ENCODE measurements at places on chromosomes 3 and 15.
A peak's percentile ranks its signal among the peaks of the same experiment; 100 is the strongest.

GRCh38 chr3:129224984-129225393, 24.4 kb upstream of the COPG1 start:
- DNase-seq, result peak; percentile 85

DNA sequence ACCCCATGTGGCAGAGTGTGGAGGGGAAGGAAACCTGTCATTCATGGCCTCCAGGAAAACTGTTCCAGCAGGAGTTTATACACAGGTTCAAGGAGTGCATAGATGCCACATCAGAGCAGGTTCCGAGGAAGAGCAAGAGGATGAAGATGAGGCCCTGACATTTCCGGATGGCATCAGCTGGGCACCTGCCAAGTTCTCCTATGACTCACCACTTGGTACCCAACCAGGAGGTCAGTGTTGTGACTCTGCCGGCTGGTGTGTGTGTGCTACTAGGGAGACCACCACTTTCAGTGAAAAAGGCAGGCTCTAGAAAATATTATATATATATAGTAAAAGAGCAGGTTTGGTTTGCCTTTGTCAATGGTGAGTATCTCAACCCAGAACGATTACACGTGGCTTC, 69.3 kb downstream of the NTRK3 start:
- DNase-seq, result no peak

DNA sequence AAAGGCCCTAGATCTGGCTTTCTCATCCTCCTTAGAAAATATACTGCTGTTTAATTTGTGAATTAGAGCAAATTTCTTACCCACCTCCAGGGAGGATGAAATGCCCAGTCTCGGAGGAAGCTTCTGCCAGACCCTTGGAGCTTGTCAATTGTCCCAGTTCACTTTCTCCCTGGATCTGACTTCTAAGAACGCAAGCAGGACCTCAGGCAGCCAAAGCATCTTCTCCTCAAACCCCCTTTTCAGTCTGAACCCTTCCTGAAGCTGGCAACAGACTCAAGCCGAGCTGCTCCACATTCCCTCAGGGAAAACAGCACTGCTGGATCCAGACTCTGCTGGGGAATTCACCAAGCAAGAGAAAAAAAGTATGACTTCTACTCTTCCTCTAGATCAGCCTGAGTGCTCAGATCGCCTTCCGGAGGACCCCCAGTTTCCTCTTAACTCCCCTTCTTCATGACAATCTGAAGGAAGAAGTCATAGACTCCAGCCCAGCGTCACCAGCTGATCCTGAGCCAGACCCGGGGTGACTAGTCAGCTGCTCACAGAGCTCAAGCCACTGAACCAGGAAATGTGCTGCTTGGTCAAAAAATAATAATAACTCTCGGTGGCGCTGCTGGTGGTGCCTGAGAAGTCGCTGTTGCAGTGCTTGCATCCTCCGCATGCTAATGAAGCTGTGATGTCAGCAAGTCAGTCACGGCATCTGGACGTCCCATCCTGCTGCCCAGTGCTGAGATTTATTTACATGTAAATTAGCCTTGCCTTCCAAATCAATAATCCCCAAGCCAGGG, at the start of gene PRICKLE2:
Gene PRICKLE2 (minus strand): TSS at position 641 of the 785 bp plus-strand sequence. CDS start 26,539 bp downstream, outside the sequence.
- DNase-seq, result peak; percentile 18

GRCh38 chr3:184734903-184735701, 23.2 kb upstream of the MAGEF1 start:
- no peak for DNase-seq

DNA sequence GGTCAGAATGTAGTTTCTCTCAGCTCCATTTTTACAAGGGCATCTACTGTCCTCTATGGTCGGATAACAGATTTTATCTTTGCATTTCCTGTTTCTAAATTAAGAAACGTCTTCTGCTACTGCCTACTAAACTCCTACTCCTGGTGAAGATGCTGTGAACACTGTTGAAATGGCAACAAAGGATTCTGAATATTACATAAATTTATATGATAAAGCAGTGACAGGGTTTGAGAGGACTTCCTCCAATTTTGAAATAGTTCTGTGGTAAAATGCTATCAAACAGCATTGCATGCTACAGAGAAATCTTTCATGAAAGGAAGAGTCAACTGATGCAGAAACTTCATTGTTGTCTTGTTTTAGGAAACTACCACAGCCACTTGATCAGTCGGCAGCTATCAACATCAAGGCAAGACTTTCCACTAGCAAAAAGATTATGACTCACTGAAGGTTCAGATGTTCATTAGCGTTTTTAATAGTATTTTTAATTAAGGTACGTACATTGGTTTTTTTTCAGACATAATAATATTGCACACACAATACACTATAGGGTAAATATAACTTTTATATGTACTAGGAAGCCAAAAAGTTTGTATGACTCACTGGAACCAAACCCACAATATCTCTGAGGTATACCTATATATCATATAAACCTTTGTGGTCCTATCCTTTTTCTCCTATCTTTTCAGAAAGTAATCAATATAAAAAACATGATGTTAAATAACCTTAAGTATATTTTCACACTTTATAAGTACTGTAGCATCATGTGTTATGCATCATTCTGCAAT, 156.1 kb downstream of the STAG1 start:
- DNase-seq, result no peak

DNA sequence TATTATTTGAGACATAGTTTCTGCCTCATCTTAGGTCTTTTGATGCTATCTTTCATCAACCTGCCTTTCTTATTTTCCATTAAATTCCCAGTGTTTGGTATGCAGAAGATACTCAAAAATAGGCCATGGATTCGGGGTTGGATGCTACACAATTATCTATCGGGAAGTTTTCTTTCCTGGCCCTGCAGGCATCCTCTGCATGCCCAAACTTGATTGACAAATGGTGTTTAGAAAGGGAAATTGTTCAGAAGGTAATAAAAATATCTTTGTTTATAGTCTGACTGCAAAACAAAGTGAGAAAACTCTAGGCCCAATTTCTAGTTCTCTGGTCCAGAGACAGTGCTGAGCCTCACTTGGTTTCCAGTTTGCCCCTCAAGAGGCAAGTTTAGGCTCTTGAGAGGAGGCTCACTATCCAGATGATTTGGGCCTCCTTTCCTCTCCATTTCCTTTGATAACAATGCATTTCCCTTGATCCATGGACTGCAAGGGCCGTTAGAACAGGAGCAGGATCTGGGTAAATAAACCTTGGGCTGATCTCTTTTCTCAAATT, 157.1 kb upstream of the DPH6 start:
- DNase-seq, result no peak

DNA sequence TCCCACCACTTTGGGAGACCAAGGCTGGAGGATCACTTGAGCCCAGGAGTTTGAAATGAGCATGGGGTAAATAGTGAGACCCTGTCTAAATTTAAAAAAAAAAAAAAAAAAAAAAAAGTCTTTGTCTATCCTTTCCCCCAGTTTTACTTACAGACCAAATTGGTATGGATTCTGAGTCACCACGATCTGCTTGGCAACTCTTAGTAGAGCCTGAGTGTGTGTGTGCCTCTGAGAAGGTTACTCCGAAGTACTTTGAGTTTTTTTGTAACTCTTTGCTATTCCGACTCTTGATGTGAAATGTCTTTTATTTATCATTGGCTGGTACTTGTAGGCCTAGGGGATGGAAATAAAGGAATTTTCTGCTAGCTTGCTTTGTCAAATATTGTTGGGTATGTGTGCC, 63.3 kb downstream of the RBM6 start:
- no peak for DNase-seq

- DNase-seq, result peak; percentile 91
Measured at GRCh38 chr3:15629860-15630597, 28.5 kb downstream of the BTD start.

DNA sequence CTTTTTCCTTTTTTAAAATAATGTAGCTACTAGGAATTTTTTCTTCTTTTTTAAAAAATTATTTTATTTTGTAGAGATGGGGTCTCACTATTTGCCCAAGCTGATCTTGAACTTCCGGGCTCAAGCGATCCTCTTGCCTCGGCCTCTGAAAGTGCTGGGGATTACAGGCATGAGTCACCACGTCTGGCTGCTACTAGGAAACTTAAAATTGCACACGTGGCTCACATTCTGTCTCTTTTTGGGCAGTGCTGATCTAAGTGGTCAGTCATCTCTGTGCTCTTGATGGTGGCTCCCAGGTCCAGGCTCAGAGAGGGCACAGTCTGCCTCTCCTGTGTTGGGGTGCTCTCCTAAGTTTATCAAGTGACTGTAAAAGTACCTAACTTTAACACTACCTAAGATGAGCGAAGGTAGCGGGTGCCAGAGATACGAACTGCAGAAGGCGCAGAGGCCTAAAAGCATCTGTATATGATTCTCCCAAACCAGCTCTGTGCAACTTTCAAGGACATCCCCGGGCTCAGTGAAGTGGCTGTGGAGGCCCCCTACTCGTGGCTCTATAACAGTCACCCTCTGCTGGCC, 52.9 kb upstream of the SEC13 start:
- DNase-seq, result no peak

DNA sequence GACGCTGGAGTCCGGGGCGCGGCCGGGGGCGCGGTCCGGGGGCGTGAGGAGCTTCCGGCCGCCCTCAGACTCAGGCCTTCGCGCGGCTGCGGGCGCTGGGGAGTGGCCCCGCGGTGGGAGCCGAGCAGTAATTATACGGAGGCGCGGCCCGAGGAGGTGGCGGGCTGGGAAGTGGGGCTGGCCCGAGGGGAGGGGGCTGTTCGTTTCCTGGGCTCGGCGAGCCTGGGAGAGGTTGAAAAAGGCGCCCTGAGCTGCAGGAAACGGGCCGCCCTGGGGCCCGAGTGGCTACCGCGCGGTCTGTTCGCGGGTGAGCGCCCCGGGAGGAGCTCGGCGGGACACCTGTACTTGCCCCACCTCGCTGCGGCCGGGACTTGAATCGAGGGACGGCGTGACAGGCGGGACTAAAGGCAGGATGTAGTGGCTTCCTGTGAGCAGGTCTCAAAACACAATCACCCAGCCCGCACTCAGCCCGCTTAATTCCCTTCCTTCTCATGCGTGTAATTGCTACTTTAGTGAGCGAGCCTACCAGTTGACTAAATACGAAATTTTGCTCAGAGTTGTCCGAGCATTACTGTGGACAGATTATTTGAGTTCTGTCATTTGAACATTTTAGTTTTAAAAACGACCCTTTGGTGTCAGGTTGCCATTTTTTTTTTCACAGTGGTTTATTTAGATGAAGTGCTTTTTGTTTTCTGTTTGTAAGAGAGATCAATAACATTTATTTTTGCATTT, 860 bp downstream of the RASA2 start:
- DNase-seq, result peak; percentile 80

DNA sequence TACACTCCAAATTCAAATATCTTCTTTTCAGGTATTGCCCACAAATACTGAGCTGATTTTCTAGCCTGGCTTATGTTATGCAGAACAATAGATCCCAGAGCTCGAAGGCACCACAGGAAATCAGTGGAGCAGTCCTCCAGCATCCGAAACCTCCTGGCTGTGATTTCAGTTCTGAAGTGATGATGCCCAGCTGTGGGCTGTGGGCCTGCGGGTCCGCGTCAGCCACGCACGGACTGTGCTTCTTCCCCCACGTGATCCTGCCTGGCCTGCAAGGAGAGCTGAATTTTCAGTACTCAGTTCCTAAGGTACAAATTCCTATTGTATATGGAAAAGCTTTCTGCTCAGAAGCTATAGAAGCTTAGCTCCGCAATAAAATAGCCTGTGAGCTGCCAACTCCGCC, 96.2 kb downstream of the OCA2 start:
- DNase-seq, result no peak

GRCh38 chr15:89333959-89334509, 590 bp downstream of the POLG start:
- no peak for DNase-seq

GRCh38 chr3:56725175-56725574, 42.1 kb upstream of the TASOR start:
- DNase-seq, result no peak

DNA sequence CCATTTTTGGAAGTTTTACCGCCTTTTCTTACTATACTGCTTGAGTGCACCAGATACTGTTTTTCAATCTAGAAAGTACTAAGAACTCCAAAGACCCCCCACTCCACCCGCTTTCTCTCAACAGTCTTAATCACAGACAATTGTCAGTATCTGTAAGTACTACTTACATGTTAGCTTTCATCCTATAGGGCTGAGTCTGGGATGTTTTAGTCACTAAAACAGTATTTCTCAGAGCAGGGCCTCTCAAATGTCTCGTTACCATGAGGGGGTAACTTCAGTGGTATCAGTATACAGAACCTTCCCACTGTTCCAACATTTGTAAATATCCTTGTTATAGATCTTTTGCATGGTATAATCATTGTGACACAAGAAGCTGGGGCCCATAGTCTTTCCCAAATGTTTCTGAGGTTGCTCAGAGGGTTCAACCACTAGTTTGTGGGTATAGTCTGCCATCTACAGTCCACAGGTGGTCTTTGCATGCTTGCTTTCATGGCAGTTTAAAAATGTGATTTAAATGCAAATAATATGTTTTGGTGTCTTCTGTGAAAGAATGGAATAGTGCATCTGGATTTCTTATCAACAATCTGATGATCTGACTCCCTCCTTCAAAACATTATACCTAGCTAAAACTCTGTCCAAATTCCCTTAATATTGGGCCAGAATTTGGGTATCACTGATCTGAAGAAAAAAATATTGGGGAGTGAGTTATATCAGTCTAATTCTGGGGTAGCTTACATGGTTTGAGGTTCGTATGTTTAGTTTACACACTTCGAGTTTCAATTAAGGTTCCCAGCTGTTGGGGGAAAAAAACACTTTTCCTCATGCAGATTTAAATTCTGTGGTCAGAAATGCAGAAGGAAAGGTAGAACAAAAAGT, 18.0 kb upstream of the DNAJC13 start:
- DNase-seq, result peak; percentile 57

DNA sequence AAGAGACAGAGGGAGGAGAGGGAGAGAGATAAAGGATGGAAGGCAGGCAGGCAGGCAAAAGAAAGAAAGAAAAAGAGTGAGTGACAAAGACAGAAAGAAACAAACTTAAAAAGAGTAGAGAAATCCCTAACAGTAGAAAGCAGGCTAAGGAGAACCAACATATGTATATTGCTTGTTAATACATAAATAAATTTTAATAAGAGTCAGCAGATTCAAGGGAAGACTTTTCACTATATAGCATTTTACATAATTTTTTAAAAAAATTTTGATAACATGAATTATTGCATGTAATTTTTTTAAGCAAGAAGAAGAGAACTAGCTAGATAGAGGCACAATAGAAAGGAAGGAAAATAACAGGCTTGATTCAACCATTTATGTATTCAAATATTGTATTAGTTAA, 291.6 kb downstream of the KCNH8 start:
- no peak for DNase-seq

GRCh38 chr15:68821190-68821840, 620 bp upstream of the ANP32A start:
- DNase-seq, result no peak

GRCh38 chr15:22778796-22779195, 7.6 kb upstream of the NIPA1 start:
- DNase-seq, result no peak

DNA sequence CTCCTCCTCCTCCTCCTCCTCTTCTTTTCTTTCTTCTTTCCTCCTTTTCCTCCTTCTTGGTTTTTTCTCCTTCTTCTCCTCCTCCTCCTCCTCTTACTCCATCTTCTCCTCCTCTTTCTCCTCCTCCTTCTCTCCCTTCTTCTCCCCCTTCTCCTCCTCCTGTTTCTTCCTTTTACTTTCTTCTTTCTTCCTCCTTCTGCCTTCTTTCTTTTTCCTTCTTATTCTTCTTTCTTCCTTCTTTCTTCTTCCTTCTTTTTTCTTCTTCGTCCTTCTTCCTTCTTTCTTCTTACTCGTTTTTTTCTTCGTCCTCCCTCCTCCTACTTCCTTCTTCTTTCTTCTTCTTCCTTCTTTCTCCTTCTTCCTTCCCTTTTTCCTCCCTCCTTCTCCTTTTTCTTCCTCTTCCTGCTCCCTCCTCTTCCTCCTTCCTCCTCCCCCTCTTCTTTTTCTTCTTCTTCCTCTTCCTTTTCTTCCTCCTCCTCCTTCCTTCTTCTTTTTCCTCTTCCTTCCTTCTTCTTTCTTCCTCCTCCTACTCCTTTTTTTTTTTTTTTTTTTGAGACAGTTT, 92.1 kb downstream of the SLMAP start:
- no peak for DNase-seq

GRCh38 chr15:82231842-82232241, 30.7 kb downstream of the EFL1 start:
- no peak for DNase-seq

Data from dermis microvascular lymphatic vessel endothelial cell (primary cell).